ENCODE measurements at places on chromosomes 5 and 9. TPM values are rescaled to one million over a fixed set of nuclear protein-coding genes. Genes with fewer than 3 reads are reported as not detected.

Gene PCDHA13
- 0.33 TPM for total RNA-seq

Gene PCDHGA2
- total RNA-seq, result 11.7 TPM

Gene SLC6A7
- not detected for total RNA-seq

Gene OLFM1
- 40.0 TPM for total RNA-seq

Gene FOXD1
- total RNA-seq, result 0.10 TPM

Gene MARCOL
- 0.20 TPM for total RNA-seq

Gene PTGDS
- total RNA-seq, result 74.8 TPM

Gene ZNF782
- total RNA-seq, result 9.8 TPM

Gene ABLIM3
- 6.8 TPM for total RNA-seq

Gene PCDHAC2
- 2.1 TPM for total RNA-seq

Gene LHX3
- not detected for total RNA-seq

Gene CDKN2A
- 1.4 TPM for total RNA-seq

Gene BTNL9
- 12.8 TPM for total RNA-seq

Gene FRRS1L
- total RNA-seq, result 35.8 TPM

Gene TAF1L
- total RNA-seq, result not detected

Gene EQTN
- total RNA-seq, result 0.92 TPM

Gene FKBP15
- 20.2 TPM for total RNA-seq

Gene PCDHGA3
- total RNA-seq, result 5.4 TPM

Gene MYORG
- total RNA-seq, result 2.0 TPM

Gene SLCO6A1
- total RNA-seq, result not detected

Gene C9
- not detected for total RNA-seq

Gene IFNA4
- total RNA-seq, result not detected

Gene FOXD4
- 0.31 TPM for total RNA-seq

Gene TMEM252
- 0.24 TPM for total RNA-seq

Gene GHR
- total RNA-seq, result 7.2 TPM

Gene ZNG1C
- total RNA-seq, result 23.4 TPM

Gene CDX1
- total RNA-seq, result 0.92 TPM

Gene CBY3
- not detected for total RNA-seq

Gene ECM2
- total RNA-seq, result 70.6 TPM

Gene BSPRY
- total RNA-seq, result 6.9 TPM

Gene ELOVL7
- 0.60 TPM for total RNA-seq

Gene IL13
- not detected for total RNA-seq

Gene WWC1
- total RNA-seq, result 1.7 TPM

Gene PTGER4
- 6.2 TPM for total RNA-seq

Gene PCDHB11
- total RNA-seq, result 4.2 TPM

Gene HSD17B4
- total RNA-seq, result 169 TPM

Gene TMEM215
- total RNA-seq, result not detected

Gene GM2A
- total RNA-seq, result 14.7 TPM

Gene SLC36A2
- total RNA-seq, result not detected

Gene C8G
- not detected for total RNA-seq

Gene KCNIP1
- 1.7 TPM for total RNA-seq

Gene C1QTNF3
- total RNA-seq, result 3.0 TPM
